NCI-H1105 treated with DMSO at 0.1 percent for 48 hours (cell line): ENCODE measurements at places on chromosomes 3 and 15.
A peak's percentile ranks its signal among the peaks of the same experiment; 100 is the strongest.

DNA sequence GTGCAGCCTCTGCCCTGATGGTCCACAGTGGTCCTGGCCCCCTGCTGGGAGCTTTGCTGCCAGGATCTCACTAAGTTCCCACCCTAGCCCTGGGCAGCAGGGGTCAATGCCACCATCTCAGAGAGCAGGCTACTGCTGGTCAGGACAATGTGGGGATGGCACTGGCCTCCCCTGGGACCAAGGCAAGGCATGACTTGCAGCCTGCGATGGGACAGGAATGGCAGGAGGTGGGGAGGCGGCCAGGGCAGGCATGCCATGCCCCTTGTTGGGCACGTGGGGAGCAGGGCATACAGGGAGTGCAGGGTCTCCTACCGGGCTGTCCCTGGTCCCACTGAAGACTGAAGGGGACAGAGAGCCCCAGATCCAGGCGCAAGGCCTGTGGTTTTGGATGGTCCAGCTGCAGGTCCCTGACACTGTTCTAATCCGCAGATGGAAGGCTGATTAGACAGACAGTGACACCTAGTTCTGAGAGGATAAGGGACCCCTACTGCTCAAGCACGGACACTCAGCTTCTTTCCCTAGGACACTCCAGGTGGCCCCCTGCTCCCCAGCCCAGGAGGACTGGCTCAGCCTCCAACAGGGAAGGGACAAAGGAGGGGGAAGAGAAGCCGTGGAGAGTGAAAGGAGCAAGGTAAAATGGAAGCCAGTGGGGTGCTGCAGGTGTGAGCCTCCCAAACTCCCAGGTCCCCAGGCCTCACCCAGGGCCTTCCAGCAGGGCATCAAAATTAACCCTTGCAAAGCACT lies 69.2 kb upstream of the RPL32 start:
- no peak for DNase-seq

DNA sequence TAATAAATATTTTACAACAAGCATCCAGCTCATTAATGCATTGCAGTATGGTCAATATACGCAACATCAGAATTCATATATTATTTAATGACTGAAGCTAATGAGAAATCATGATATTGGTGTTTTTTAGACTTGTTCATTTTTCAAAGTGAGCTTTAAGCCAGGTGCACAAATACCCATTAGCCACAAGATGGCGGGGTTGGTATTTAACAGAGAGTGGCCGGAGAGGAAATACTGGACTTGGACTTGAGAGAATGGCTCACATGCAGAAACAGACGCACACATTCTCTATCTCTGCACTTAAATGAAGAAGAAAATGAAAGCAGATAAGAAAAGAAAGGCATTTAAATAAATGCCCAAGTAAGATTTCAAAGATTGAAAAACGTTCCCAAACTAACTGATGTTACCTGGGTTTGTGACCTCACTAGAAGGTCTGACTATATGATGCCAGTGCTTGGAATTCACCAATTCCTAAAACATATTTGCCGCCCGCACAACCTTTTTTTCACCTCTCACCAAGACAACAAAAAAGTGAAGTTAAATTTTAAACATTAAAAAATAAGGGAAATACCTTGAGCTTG lies 21.2 kb upstream of the CRBN start:
- DNase-seq: peak; percentile 58

DNA sequence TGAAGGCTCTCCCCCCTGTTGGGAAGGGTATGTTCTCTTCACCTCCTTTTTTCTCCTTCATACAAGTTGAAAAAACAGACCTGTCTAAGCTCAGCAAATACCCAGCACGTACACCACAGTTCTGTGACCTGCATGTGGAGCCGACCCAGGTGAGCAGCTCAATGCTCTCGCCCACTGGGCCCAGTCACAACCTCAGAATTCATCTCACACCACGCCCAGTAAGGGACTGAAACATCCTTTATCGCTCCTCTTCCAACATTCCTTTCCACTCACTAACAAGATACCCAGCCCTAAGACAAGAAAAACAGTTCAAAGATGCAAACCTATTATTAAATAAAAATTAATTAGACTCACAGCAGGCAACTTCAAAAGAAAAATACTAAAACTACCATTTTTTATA lies 68.9 kb downstream of the FOXP1 start:
- no peak for DNase-seq

DNA sequence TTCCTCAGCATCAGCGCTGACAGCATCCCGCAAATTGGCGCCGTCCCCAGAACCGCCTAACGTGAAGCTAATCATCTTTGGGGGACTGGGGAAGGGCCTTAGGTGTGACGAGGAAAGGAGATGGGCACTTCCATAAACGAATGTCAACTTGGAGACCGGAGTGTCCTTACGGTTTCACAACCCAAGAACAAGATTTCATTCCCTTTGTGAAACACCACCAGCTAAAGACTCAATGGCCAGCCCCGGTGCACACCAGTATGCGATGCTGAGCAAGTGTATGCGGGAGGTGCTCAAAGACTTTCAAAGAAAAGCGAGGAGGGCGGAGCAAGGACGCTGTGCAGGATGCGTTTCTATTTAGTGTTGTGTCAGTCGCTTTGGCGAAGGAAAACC lies 759 bp upstream of the TTBK2 start:
- DNase-seq: peak; percentile 12

DNA sequence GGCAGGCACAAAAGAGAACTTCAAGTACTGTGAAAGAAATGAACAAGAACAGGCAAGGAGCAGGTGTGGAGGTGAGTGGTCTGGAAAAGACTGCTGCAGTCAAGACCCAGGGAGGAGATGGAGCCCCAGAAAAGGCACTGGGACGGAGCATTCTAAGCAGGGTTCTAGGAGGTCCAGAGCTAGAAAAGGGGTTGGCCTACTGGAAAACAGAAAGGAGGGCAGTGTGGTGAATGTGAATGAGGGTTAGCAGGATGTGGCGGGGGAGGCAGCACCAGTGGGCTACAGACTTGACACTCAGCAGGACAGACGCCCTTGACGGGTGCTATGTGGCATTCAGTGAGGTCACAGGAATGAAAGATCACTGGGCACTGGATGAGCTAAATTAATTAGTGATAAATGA lies 75.7 kb downstream of the SENP2 start:
- no peak for DNase-seq

DNA sequence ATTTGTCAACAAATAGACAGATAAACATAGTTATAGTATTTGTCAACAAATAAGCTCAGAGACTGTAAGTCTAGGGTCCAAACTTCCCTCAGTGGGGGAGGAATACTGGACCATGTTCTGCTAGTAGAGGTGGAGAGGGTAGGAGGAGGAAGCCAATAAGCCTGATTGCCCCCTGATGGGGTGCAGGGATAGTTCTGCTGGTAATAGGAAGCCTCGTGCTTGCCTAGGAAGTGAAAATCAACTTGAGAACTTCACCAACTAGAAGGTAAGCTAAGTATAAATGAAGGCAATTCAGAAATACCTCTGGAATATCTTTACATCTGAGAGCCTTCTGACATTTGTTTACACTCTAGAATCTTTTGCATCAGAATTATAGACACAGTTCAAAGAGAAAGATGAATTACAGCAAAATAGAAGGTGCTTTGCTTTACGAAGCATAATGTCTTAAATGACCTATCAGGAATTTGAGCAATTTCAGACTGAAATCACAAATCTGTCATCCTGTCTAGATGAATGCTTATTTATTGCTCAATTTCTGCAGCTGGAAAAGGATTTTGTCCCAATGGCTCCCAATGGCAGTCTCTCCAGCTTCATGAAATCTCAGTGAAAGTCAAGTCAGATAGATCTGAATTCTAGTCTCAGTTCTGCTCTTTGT lies 225.6 kb upstream of the TBC1D5 start:
- no peak for DNase-seq

- DNase-seq: no peak
These were observed 26.7 kb downstream of the SYNM start for GRCh38 chr15:99131441-99132023.

GRCh38 chr3:146544929-146545528 lies 622 bp upstream of the PLSCR1 start:
- DNase-seq: no peak
